ENCODE measurements at places on chromosomes 4 and X. TPM values are rescaled to one million over a fixed set of nuclear protein-coding genes. Genes with fewer than 3 reads are reported as not detected.

VCX gene
- not detected for total RNA-seq

DNA sequence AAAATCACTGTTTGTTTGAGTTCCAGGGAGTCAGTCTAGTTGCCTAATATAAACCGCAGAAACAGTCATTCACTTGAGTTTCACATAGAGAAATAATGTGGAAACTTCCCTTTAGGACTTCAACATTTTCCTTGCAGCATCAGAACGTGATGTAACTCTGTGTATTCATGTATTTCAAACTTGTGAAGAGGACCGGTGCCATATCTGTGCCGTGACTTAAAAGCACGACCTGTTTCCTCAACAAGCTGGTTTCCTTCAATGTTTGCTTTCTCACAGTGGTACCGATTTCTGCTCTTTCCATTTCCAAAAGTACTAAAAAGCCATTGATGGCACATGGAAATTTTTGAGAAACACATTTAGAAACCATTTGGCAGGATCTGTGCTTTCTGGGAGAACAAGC is 166.6 kb upstream of the RAPGEF2 start:
- peaks cover 4% of the 10 kb centered on the region for H3K27me3 ChIP-seq
- DNase-seq: no peak
- H3K27ac ChIP-seq: no peak overlapping the region
- no peaks in the 10 kb centered on the region for H3K4me1 ChIP-seq
- no peaks in the 10 kb centered on the region for H3K36me3 ChIP-seq
- no peak overlapping the region for H3K4me3 ChIP-seq

GASK1B gene
- total RNA-seq: not detected

DNA sequence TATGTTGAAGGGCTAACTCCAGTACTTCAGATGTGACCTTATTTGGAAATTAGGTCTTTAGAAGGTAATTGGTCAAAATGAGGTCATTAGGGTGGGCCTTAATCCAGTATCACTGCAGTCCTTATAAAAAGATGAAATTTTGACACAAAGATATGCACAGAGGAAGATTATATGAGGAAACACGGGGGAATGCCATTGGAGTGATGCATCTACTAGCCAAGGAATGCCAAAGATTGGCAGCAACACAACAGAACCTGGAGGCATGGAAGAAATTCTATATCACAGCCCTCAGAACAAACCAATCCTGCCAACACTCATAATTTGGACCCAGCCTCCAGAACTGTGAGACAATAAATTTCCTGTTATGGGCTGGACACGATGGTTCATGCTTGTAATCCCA is 17.6 kb downstream of the TRIM61 start:
- H3K27ac ChIP-seq: no peak overlapping the region
- no peak overlapping the region for H3K4me3 ChIP-seq
- peaks cover 14% of the 10 kb centered on the region for H3K4me1 ChIP-seq
- peaks cover 10% of the 10 kb centered on the region for H3K36me3 ChIP-seq

DNA sequence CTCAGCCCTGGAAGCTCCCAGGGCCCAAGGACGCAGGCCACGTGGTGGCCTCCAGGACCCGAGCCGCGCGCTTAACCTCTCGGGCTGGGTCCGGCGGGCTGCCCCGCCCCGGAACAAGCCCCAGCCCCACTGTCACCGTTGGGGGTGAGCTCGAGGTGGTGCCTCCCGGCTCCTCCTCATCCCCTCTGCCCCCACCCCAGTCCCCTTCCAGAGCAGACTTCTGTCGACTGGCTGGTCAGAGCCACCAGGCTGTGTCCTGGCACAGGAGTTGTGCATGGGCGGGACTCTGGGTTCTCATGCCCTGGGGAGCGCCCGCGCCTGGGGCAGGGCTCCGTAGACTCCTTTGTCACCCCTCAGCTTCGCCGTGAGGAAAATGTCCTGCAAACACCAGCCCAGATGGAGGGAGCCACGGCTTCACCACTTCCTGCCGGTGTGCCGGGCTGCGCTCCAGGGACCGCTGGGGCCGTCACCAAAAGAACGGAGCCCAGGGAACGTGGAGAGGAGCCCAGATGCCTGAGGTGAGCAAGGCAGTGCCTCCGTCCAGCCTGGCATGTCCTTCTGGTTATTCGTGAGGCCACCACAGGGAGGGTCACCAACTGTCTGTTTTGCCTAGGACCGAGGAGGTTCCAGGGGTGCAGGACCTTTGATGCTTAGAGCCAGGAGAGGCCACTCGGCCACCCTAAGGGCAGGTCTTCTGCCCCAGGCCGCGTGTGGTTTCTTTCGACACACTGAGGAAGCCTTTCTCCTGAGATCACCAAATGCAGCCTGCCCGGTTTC is 7.1 kb upstream of the RGS12 start:
- H3K27ac ChIP-seq: no peak overlapping the region
- H3K36me3 ChIP-seq: no peaks in the 10 kb centered on the region
- no peaks in the 10 kb centered on the region for H3K4me1 ChIP-seq
- H3K4me3 ChIP-seq: no peak overlapping the region
- peaks cover 11% of the 10 kb centered on the region for H3K27me3 ChIP-seq

NXF2 gene
- total RNA-seq: not detected

DNA sequence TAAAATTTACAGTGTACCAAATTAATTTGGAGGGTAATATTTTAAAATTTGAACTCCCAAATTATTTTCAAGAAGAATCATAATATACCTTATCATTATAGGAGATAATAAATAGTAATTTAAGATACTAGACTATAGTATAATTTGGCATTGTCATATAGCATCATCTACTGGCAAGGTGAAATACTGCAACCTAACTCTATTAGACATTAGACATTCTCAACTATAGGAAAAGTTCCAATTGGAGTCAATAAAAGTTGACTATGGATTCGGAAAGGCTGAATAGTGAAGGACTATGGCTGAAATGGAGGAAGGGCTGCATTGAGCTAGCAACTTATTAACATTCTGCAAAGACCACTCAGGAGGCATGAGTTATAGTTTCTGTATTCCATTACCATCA is 113.0 kb downstream of the PRDM5 start:
- no peaks in the 10 kb centered on the region for H3K36me3 ChIP-seq
- DNase-seq: no peak
- peaks cover 1% of the 10 kb centered on the region for H3K27me3 ChIP-seq
- H3K4me1 ChIP-seq: no peaks in the 10 kb centered on the region
- H3K4me3 ChIP-seq: no peak overlapping the region

DNA sequence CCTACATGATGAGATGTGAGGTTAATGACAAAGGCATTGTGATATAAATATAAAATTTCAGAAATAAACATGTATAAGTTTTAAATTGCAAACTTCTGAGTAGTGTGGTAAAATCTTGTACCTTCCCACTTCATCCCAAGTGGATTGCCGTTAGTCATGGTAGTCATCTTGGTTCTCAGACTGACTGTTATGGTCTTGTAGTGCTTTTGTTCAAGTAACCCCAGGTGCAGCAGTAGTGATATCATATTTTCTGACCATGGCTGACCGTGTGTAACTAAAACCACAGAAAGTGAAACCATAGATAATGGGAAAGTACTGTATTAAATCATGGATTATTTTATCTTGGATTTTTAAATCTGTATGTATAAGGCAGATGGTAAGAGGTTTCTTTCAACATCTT is 74.8 kb upstream of the SLIT2 start:
- H3K27ac ChIP-seq: no peak overlapping the region
- no peaks in the 10 kb centered on the region for H3K36me3 ChIP-seq
- H3K4me1 ChIP-seq: no peaks in the 10 kb centered on the region
- H3K4me3 ChIP-seq: no peak overlapping the region
- H3K27me3 ChIP-seq: no peaks in the 10 kb centered on the region

- H3K36me3 ChIP-seq: no peaks in the 10 kb centered on the region
- H3K27ac ChIP-seq: no peak overlapping the region
- H3K27me3 ChIP-seq: no peaks in the 10 kb centered on the region
- no peak for DNase-seq
These were observed 348.2 kb upstream of the GRIA3 start for GRCh38 chrX:122835886-122836285.

USP51 gene
- 2.1 TPM for total RNA-seq

DNA sequence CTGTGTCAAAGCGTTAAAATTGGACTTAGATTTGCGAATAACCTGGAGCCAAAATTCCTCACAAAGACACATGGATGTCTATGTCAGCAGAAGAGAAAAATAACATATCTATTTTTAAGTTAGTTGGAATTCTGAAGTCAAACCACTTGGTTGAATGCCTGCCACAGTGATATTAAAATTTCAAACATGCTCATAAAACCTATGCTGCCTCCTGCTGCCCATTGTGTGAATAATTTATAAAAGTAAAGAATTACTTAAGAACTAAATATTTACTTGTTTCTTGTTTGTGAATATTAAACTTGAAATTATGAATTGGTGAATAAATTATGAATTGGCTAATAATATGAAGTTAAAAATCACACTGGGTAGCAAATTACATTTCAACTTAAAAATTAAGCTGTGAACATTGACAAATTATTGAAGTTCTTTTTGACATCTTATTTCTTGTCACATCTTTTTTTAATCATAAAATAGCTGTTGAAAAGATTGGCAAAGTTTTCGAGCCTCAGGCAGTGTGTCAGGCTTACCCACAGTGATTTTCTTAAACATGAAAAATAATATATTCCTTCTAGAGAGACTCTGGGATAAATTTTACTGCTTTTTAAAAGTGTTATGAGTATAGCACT is 35.4 kb downstream of the FABP2 start:
- no peaks in the 10 kb centered on the region for H3K27me3 ChIP-seq
- H3K4me3 ChIP-seq: no peak overlapping the region
- peak; percentile 22 for DNase-seq
- H3K27ac ChIP-seq: no peak overlapping the region
- peaks cover 16% of the 10 kb centered on the region for H3K4me1 ChIP-seq
- no peaks in the 10 kb centered on the region for H3K36me3 ChIP-seq

- no peaks in the 10 kb centered on the region for H3K27me3 ChIP-seq
- no peaks in the 10 kb centered on the region for H3K36me3 ChIP-seq
- H3K27ac ChIP-seq: no peak overlapping the region
- no peak overlapping the region for H3K4me3 ChIP-seq
- peaks cover 31% of the 10 kb centered on the region for H3K4me1 ChIP-seq
- peak; percentile 52 for DNase-seq
These were observed 283.4 kb downstream of the BCOR start for GRCh38 chrX:39814391-39814790.

SORCS2 gene
- total RNA-seq: 0.07 TPM

DNA sequence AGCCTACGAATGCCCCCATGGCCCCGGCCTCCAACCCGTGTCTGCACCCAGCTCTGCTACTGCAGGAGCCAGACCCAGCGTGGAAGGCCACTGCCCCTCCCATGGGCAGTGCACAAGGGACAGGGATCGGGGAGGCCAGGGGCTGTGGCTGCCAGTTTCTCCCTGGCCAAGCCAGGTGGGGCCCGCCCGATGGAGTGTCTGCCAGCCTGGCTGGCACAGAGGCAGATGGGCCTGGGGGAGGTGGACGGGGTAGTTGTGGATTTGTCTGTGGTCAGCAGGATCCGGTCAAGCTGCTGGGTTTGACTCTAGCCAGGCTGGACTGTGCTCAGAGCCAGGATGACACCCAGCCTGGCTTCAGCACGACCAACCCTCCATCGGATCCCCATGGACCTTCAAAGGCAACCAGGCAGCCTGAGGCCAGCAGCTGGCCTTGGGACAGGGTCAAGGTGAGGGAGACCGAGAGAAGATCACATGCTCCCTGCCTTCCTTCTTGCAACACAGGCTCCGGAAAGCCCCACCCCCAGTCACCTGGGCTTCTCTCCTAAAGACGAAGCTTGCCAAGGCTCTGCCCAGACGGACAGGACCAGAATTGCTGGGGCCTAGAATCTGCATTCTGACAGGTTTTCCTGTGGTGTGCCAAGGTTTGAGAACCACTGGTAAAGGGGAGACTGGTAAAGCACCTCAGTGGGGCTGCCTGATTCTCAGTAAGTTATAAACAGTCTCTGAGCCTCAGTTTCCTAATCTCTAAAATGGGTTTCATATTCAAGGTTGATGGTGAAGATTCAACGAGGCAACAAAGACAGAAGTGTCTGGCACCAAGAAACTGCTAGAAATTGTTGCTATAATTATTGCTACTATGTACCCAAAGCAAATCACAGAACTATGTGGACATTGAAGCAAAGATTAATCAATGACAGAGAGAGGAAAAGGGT is 78.6 kb downstream of the PPP2R2C start:
- H3K36me3 ChIP-seq: no peaks in the 10 kb centered on the region
- peaks cover 10% of the 10 kb centered on the region for H3K27me3 ChIP-seq
- no peak overlapping the region for H3K4me3 ChIP-seq
- no peak overlapping the region for H3K27ac ChIP-seq
- no peaks in the 10 kb centered on the region for H3K4me1 ChIP-seq

ADAM29 gene
- not detected for total RNA-seq

GRCh38 chr4:80226094-80226493 is 28.8 kb downstream of the PRDM8 start:
- no peaks in the 10 kb centered on the region for H3K36me3 ChIP-seq
- no peak overlapping the region for H3K27ac ChIP-seq
- H3K4me1 ChIP-seq: no peaks in the 10 kb centered on the region
- H3K27me3 ChIP-seq: peaks cover 12% of the 10 kb centered on the region

DNA sequence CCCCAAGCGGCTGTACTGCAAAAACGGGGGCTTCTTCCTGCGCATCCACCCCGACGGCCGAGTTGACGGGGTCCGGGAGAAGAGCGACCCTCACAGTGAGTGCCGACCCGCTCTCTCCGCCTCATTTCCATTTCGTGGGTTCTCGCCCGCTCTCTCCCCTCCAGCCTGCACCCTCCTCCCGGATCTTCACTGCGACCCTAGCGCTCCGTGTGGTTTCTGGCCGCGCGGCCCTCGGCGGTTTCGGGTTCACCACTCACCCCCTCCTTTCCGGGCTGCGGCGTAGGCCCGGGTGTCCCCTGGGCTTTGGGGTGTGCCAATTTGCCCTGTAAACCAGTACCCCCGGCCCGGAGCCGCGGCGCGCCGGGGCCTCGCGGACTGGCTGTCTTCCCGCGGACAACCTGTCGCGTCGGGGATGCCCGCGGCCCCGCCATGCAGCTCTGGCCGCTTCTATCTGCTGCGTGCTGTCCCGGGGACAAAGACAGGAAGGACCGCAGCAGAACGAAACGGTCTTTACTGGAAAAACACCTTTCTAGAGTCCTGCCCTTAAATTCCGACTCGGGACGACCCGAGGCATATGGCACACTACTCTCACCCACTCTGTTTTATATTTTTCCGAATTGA is 737 bp downstream of the FGF2 start:
- peak; percentile 45 for DNase-seq
- H3K4me1 ChIP-seq: peaks cover 13% of the 10 kb centered on the region
- peak overlapping the region; percentile 3 for H3K27ac ChIP-seq
- H3K27me3 ChIP-seq: peaks cover 60% of the 10 kb centered on the region
- peak overlapping the region; percentile 74 for H3K4me3 ChIP-seq

DNA sequence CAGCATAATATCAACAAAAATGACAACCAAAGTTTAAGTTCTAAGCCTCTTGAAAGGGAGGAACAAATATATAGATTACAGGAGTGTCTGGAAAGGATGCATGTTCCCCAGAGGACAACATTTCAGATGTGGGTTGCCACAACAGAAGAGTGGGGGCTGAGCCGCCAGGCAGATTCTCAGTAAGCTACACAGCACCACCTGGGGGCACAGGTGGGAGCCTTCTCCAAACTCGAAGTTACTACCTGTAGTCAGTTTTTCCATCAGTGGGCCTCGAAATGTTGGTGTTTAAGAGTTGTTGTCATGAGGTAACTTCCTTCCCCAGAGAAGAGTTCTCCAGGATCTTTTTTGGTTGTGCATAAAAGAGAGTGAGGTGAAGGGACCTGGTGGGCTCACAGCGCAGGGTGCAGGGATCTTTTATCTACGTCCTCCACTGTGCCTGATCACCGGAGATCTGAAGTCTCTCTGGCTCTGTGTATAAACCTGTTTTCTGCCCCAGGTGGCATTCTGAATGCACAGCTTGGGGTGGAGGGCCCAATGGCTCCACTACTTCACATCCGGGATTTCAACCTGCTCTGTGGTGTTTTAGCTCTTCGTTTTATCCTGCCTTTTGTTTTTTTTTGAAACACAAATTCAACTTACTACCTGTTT is 58.4 kb upstream of the STS start:
- H3K27ac ChIP-seq: no peak overlapping the region
- H3K4me1 ChIP-seq: peaks cover 35% of the 10 kb centered on the region
- no peaks in the 10 kb centered on the region for H3K36me3 ChIP-seq
- DNase-seq: peak; percentile 41
